PC-9 (cell line): ENCODE measurements at places on chromosomes 6 and 20.

DNA sequence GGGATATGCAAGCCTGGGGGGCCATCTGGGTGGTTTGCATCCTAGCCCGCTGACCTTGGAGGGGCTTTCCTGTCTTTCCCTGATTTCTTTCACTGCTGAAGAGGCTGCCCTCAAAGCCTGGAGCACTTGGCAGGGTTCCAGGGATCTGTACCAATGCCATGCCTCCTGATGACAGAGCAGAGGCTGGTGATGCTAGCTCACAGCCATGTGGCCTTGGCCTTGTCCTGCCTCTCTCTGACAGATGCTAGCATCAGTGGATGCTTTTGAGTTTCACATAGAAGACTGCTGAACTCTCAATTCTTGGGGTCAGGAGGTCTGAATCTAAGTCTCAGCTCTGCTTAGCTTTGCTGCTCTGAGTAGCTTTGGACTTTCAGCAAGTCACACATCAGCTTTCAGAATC is 21.9 kb upstream of the RREB1 start:
- DNase-seq: no peak

- DNase-seq: no peak
Observed at GRCh38 chr6:128963561-128963960, 80.6 kb downstream of the LAMA2 start.

- DNase-seq: no peak
Observed at GRCh38 chr6:140867336-140867735, 1265.4 kb upstream of the GJE1 start.

DNA sequence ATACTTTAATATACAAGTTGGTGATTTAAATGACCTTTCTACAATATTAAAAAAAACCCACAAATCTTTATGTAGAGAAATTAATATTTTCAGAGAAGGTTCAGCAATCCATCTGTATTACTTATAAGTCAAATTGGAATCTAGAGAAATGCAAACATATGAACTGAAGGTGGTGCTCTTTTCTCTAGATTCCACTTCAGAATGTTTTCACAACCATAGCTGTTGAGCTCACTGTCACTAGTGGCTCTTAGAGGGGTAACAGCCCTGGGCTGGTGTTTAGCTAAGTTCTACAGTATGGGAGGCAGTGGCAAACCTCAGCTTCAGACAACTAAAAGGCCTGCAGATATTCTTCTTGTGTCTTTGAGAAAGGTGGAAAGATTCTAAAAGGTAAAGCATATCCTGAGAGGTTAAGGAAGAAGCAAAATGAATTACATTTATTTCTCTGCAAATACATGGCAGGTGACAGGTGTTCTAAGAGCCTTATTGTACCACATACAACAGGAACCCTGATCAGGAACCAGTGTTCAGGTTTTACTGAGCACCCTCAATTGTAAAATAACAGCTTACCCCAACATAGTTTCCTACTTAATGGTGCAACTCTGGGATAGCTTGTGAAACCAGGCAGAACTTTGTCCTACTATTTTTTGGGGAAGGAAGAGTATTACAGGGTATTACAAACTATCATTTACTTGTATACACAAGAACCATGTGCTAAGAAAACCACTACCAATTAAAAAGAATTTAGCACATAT is 56.6 kb upstream of the SAMHD1 start:
- DNase-seq: no peak

GRCh38 chr20:20195021-20195705 is 142.8 kb downstream of the CFAP61 start:
- no peak for DNase-seq

DNA sequence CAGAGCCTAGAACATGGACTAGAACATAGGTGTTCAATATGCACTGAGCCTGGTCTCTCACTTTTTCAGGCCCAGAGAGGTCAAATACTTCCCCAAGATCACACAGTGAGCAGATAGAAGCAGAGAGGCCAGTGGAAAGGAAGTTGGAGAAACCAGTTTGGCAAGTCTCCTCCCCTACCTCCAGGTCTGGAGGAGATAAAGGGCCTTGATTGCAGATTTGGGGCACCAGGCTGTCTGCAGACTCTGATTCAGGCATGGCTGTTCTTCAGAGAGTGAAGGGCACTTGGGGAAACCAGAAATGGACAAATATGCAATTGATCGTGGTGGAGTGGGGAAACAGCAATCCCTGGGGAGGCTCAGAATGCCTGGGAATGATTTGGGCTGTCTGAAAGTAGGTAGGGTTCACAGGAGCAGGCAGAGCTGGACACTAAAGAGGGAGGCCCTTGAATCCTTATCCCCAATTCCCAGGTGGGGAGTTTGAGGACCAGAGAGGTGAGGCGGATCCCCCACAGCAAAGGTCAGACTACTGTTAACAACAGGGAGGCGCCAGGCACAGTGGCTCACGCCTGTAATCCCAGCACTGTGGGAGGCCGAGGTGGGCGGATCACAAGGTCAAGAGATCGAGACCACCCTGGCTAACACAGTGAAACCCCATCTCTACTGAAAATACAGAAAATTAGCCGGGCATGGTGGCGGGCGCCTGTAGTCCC is 2.3 kb downstream of the PEDS1 start:
- peak; percentile 61 for DNase-seq

GRCh38 chr6:77650098-77650663 is 2.7 kb upstream of the MEI4 start:
- no peak for DNase-seq

DNA sequence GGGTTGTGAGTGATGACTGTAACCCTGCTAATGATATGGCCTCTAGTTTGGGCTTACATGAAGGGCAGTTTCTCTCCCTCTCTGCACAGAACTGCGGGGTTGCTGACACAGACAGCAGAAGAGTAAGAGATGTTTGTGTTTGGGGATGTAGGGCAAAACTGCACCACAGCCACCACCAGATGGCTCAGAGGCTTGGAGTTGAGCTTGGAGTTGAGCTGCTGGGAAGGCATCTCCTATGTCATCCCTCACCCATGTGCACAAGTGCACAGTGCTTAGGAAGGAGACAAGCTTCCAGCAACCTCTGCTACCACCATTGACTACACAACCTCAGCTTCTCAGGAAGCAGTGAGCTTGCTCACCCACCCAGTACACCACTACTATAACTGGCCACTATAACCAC is 303.9 kb upstream of the DEFB112 start:
- DNase-seq: no peak

DNA sequence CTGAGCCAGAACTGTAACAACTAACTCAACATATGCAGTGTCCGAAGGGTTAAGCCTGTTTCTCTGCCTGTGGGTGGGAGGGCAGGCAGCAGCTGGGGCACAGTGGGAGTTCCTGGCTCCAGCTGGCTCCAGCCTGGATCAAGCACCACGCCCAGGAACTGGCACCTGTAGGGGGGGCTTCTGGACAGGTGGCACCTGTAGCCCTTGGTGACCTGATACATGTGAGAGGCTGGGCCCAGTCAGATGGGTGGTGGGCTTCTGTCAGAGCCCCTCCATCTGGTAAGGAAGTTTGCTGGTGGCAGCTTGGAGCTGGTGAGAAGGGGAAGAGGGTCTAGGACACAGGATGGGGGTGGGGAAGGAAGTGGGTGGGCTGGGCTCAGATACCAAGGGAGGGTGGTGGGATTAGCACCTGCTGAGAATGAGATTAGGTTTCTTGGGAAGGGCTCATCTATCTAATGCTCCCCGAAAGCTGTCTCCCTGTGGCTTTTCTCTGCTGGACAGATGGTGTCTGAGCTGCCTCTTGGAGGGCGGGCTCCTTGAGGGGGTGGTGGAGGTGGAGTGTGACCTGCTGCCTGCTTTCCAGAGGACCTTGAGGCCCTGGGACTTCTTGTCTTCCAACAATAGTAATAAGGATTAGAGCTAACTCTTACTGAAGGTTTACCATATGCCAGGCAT is 28.5 kb downstream of the BCL2L1 start:
- no peak for DNase-seq

DNA sequence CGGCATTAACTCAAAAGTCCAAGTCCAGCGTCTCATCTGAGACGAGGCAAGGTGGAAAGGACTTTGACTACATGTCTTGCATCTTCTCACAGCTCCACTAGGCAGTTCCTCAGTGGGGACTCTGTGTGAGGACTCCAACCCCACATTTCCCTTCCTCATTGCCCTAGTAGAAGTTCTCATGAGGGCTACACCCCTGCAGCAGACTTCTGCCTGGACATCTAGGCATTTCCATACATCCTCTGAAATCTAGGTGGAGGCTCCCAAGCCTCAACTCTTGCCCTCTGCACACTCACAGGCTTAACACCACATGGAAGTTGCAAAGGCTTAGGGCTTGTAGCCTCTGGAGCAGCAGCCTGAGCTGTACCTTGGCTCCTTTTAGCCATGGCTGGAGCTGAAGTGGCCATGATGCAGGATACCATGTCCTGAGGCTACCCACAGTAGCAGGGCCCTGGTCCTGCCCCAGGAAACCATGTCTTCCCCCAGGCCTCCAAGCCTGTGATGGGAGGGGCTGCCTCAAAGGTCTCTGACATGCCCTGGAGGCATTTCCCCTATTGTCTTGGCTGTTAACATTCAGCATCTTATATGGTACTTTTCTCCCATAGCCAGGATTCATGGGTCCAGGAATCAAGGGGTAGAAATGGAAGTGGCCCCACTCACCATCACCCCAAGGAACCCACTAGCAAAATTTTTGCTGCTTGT is 194.6 kb upstream of the KCNG1 start:
- no peak for DNase-seq

DNA sequence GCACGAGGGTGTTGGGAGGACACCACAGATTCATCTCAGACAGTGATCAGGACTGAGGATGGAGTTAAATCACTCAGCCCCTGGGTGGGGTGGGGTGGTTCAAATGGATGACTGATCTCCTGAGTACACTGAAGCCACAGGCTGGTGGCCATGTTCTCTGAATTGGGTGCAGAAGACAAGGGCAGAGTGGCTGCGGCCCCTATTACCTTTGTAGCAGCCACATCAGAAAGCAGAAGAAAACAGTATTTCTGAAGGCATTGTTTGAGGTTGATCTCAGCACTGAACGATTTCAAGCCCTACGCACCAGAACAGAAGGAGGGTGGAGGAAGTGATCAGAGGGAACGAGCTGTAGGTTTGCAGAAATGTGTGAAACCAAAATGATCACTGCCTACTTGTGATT is 71.6 kb downstream of the SH3BGRL2 start:
- DNase-seq: no peak

DNA sequence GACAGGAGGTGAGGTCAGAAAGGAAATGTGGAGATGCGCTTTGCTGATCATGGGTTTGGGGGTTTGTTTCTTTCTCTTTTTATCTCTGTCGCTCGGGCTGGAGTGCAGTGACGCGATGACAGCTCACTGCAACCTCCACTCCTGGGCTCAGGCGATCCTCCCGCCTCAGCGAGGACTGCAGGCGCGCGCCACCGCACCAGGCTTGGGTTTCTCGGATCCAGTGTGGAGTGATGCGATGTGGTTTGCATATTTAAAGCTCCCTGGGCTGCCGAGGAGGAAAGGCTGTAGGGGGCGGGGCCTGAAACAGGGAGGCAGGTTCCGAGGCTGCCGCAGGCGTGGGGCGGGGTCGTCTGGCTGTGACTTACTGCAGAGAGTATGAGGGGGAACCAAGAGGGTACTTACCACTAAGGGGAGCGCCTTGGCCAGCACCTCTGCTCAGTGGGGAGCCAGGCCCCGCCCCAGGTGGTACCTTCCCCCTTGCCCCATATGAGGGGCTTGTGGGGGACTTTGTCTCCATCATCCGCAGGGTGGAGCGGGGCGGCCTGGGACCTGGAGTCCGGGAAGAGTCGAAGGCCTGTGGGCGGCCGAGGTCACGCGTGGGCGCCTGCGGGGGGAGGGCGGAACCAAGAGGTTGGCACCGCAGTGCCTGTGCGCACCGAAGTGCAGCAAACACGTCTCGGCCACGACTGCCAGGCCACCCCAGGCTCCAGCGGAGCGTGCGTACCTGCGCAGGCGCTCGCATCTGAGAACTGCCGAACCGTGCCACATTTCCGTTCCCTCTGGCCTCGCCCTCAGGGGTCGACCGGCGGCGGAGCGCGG is 12.7 kb upstream of the BAK1 start:
- DNase-seq: no peak

- no peak for DNase-seq
Observed at GRCh38 chr6:30981942-30982772, 1.4 kb upstream of the MUC21 start.

DNA sequence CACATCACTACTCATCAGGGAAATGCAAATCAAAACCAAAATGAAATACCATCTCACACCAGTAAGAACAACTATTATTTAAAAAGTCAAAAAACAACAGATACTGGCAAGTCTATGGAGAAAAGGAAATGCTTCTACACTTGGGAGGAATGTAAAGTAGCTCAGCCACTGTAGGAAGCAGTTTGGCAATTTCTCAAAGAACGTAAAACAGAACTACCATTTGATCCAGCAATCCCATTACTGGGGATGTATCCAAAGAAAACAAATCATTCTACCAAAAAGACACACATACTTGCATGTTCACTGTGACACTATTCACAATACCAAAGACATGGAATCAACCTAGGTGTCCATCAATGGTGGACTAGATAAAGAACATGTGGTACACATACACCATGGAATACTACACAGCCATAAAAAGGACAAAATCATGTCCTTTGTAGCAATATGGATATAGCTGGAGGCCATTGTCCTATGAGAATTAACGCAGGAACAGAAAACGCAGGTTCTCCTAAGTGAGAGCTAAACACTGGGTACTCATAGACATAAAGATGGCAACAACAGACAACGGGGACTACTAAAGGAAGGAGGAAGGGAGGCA is 260.4 kb downstream of the RNGTT start:
- DNase-seq: no peak

GRCh38 chr6:4486568-4487315 is 289.5 kb upstream of the CDYL start:
- no peak for DNase-seq

- DNase-seq: no peak
Observed at GRCh38 chr20:41567615-41568014, 50.6 kb downstream of the CHD6 start.

- DNase-seq: peak; percentile 86
Observed at GRCh38 chr6:158854214-158855101, 35.3 kb upstream of the EZR start.

DNA sequence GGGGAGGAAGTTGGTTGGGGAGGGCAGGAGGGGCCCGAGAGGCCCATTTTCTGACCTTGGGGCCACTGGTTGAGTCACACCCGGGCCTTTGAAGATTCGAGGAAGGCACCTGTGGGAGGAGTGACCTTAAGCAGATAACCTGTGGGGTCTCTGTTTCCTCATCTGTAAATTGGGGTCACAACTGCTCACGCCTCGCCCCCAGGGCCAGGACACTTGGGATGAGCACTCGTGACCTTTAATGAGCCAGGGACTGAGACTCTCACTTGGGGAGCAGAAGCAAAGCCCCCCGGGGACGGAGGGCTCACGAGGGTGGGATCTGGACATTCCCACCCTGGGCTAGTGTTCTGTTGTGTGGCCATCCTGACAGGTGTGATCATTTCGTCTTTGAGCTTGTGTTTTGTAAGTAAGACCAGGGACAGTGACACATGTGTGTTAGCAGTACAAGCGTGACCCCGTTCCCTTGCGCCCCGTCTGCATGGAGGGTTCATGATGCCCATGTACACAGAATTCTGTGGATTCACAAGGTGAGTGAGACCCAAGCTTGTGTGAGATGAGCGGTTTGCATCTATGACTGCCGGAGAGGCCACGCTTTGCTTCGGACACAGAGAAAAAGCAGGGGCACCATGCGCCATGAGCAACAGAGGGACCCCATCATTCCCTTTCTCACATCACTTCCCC is 79.3 kb upstream of the PMEPA1 start:
- no peak for DNase-seq

GRCh38 chr6:35224720-35225119 is 11.0 kb downstream of the SCUBE3 start:
- no peak for DNase-seq

GRCh38 chr6:36210182-36210581 is 13.6 kb downstream of the BRPF3 start:
- DNase-seq: no peak
